ENCODE measurements at places on chromosomes 12 and 14.

- DNase-seq: peak; percentile 32
These were observed 41.8 kb upstream of the CLMN start for GRCh38 chr14:95361373-95362137.

DNA sequence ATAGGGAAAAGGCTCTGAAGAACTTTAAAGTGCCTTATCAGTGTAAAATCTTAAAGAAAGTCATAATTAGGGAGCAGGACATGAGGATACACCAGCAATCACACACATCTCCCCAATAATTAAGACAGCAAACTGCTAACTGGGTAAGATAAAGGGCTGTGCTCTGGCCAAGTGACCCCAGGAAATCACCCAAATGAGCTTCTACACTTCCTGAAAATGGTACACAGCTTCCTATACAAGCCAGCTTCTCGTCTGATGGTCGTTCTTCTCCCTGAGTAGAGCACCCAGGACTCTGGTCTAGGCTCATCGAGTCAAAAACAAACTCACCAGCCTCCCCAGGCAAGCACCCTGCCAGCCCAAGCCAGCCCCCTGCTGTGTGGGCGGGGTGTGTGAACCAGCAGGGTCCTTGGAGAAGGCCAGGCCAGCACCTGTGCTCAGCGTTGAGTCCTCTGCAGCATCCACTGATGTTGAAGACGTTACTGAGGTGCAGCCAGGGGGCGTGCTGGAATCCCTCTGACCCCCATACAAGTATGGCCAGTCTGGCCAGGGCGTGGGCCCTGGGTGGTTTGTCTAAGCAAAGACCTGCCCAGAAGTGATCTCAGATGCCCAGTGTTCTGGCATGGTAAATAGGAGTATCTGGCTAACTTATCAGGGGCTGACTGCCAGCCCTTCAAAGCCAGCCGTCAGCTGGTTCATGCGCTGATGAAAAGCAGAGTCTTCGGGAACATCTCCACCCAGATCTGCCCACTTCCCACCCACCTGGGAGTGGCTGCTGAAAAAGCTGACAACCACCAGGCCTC, 41.4 kb downstream of the ACTN1 start:
- no peak for DNase-seq

DNA sequence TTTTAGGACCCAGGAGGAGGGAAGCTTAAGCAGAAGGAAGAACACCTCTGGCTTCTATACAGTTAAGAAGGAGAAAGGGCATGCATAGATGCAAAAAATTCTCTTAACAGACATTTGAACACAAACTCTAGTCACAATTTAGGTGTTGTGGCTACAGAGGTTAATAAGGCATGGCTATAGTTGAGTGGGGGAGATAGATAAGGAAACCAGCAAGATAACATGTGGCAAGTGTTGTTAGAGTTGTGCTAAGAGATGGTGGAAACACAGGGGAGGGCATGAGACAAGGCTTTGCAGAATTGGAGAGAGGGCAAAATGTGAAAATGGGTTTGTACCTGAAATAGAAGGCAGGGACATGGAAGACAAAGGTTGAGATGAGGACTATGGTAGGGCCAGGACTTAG, 88.9 kb downstream of the MSRB3 start:
- no peak for DNase-seq

DNA sequence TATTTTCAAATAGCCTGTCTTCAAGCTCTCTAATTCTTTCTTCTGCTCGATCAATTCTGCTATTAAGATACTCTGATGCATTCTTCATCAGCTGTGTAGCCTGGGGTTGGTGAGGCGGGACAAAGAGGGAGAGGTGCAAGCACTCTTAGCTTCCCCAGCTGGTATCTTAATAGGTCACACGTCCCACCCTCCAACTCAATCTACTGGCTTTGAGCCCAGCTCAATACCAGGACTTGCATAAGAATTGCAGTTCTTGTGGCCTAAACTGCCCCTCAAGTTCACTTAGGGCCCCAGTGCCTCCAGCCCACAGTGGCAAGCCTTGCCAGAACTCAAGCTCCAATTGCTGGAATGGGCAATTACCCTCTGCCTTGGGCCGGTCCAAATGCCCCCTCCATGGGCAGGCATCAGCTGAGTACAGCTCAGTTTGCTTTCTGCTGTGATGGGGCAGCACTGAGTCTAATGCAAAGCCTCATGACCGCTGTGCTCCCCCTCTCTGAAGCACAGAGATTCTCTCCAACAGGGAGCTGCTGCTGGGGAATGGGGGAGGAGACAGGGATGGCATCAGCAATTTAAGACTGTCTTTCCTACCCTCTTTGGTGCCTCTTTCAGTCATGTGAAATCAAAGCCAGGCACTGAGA, 5.6 kb upstream of the SPATA7 start:
- DNase-seq: no peak

- DNase-seq: no peak
These were observed 115.4 kb upstream of the OVCH1 start for GRCh38 chr12:29612912-29613311.
